ENCODE measurements at places on chromosomes 12 and 14. TPM values are rescaled to one million over a fixed set of nuclear protein-coding genes. Genes with fewer than 3 reads are reported as not detected.

Gene TSPAN11
- polyA plus RNA-seq: 0.44 TPM

Gene FOXG1
- not detected for polyA plus RNA-seq

Gene SLC38A6
- 16.8 TPM for polyA plus RNA-seq

Gene TMCC3
- polyA plus RNA-seq: not detected

Gene RPGRIP1
- not detected for polyA plus RNA-seq

Gene SRRM4
- not detected for polyA plus RNA-seq

Gene SALL2
- 7.2 TPM for polyA plus RNA-seq

Gene EML1
- polyA plus RNA-seq: 11.8 TPM

Gene LGR5
- polyA plus RNA-seq: 0.23 TPM

Gene IGF1
- polyA plus RNA-seq: 2.4 TPM

Gene TMEM253
- 0.75 TPM for polyA plus RNA-seq

Gene CD4
- 0.42 TPM for polyA plus RNA-seq

Gene KRT77
- polyA plus RNA-seq: not detected

Gene KLRD1
- 0.13 TPM for polyA plus RNA-seq

Gene SLC35F4
- polyA plus RNA-seq: not detected

Gene STAC3
- polyA plus RNA-seq: 0.12 TPM

Gene RNASE2
- polyA plus RNA-seq: not detected

Gene OAS3
- 3.7 TPM for polyA plus RNA-seq

Gene SMIM10L1
- 3.2 TPM for polyA plus RNA-seq

Gene KCNC2
- polyA plus RNA-seq: not detected

Gene ERH
- 109 TPM for polyA plus RNA-seq

Gene NXPH4
- 2.8 TPM for polyA plus RNA-seq

Gene KLRC4
- polyA plus RNA-seq: not detected

Gene KLHL42
- 22.6 TPM for polyA plus RNA-seq

Gene EIF2S3B
- polyA plus RNA-seq: 0.65 TPM

Gene PSMA3
- 129 TPM for polyA plus RNA-seq

Gene NRXN3
- polyA plus RNA-seq: 7.0 TPM

Gene TMEM63C
- polyA plus RNA-seq: not detected

Gene TESPA1
- polyA plus RNA-seq: not detected

Gene FCF1
- polyA plus RNA-seq: 30.6 TPM

Gene KRT6C
- polyA plus RNA-seq: not detected
